Effector memory CD4-positive, alpha-beta T cell (primary cell): ENCODE measurements at places on chromosomes 3 and 15.

GRCh38 chr15:90665288-90666134 lies 51.6 kb upstream of the BLM start:
- DNase-seq: no peak

DNA sequence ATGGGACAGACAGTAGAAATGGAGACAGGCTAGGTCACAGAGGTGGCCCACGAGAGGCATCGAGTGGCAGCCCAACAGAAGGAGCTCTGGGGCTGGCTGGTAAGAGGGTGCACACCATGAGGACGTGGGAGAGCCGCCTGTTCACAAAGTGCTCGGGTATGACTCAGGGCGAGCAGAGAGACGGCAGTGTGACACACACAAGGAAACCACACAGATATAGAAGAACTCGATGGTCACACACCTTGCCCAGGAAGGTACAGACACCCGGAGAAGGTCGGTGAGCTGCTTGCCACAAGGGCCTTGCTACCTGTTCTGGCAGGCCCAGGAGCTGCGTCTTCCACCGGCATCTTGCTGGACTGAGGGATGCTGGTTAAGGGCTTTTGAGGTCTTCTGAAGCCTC lies 50.2 kb downstream of the CA12 start:
- DNase-seq: no peak

GRCh38 chr3:193342551-193342950 lies 36.0 kb downstream of the ATP13A5 start:
- no peak for DNase-seq

GRCh38 chr3:177057768-177058167 lies 139.5 kb downstream of the TBL1XR1 start:
- DNase-seq: no peak

DNA sequence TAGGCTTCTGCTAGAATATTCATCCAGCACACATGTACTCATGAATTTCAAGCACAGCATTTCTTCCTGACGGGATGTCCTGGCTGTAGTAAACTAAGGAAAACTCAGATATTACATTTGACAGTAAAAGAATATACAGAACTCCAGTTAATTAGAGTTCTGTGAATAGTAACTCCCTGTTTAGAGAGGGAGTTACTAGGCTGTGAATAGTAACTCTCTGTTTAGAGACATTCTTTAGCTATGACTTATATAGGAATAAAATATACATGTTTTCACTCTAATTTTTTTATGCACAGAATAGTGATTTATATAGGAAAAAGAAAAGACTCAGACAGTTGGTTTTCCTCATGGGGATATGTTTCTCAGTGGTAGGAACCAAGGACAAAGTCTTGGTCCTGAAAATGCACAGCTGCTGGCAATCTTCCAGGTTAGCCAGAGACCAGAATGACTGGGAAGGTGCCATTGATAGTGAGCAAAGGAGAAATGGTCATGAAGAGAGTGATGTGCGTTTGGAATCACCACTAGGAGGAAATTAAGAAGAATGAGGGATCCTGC lies 480.7 kb upstream of the THBS1 start:
- no peak for DNase-seq

DNA sequence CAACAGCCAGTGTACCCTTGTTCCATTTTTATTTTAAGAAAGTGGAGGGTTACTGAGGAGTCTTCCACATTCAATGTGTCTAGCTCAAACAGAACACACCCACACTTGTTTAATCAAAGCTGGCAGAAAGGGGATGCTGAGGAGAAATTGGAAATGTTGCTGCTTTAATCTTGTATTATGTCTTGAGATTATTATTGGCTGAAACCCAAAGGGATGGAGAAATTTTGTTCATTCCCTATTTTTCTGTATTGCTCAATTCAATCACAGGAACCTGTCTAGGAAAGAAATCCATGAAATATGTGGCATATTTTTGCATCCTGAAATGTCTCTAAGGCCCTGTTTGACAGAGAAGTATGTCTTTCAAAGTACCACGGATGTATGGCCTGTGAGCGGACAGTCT lies 238.0 kb downstream of the MYRIP start:
- DNase-seq: no peak

DNA sequence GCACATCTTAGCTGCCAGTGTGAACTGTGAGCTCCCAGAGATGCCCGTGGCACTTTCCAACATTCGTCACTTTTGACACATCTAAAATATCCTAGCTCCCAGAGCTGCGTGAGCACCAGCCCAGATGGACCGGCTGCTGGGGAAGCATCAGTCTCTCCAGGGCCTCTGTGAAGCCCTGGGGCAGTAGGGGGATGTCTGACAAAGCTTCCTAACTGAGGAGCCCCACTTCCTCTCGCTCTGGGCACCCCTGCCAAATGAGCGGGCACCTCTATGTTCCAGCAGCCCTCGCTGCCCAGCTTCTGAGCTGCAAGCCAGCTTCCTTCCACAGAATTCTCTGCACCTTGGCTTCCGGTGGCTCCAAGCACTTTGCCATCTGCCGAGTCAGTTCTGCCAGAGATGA lies 91.1 kb downstream of the LIPC start:
- no peak for DNase-seq

DNA sequence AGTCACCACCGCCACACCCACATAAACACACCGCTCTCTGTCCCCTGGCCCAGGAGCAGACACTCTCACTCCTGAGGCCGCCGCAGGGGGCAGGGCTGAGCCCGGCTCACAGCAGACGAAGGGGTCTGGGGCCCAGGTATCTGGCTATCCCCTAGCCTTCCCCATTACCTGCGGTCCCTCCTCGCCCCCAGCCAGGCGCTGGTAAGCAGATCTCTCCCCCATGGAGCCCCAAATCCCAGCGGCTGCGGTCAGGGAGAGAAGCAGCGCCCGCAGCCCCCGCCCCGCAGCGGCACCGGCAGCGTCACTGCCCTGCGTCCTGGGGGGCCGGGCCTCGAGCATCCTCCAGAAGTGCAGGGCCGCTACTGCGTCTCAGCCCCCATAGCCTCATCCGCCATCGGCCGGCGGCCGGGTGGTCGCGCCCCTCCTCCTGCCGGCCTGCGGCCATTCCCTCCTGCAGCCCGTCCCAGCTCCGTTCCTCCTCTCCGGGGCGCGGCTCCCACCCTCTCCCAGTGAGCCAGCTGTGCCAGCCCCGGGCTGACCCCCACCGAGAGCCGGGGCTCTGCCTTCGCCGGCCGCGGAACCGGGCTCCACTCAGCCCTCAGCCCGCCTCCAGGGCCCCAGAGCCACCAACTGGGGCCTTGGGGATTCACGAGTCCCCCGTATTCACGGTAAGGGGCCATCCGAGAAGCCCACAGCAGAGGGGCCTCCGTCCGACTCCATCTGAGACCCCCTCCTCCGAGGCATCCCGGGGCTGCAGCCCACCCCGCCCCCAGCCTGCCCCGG lies 13.1 kb downstream of the TNK2 start:
- peak; percentile 51 for DNase-seq

GRCh38 chr15:62709261-62709660 lies 333.3 kb upstream of the TPM1 start:
- no peak for DNase-seq

DNA sequence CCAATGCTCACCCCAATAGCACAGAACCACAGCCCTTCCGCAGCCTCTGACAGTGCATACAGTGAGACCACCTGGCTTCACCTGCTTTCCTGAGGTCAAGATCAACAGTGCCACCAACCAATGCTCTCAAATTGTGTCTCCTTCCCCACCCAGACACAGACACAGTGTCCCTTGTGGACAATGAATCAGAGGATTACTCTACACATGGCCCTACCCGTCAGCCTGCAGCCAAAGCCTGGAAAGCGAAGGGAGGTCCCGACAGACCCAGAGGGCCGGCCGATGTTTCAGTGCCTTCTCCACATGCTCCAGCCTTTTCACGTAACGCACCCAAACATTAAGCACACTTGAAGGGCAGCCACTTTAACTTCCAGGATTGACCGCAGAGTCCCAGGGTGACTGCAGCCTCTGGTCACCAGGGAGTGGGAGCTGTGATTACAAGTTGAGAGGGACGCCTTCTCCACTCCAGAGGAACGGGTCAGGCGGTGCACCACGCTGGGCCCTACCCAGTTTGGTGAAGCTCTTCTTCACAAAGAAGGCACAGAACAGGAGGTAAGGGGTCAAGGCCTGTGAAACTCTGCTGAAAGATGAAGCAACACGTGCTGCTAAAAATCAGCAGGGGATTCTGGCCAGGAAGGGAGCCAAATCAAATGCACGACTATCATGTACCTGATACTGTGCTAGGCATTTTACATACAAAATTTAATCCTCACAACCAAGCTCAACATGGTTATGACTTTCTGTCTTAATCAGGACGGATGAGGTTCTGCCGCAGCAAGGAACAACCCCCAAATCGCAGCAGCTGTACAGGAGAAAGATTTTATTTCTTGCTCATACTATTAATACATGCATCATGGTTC lies 17.2 kb downstream of the KLHL25 start:
- DNase-seq: no peak
